ENCODE measurements at places on chromosomes 7 and 10.
A peak's percentile ranks its signal among the peaks of the same experiment; 100 is the strongest.

GRCh38 chr7:99407872-99408378 is 472 bp downstream of the PDAP1 start:
- peak; percentile 84 for DNase-seq

DNA sequence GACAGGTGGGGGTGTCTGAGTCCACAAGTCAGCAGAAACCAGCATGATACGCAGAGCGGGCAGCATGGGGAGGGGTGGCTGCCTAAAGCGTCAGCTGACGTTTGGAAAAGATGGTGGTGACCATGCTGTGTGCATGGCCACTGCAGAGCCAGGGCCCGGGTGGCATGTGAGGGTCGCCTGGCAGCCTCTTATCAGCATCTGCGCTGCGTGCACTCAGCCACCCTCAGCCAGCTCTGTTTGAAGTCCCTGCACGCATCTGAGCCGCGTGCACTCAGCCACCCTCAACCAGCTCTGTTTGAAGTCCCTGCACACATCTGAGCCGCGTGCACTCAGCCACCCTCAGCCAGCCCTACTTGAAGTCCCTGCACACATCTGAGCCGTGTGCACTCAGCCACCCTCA is 61.5 kb downstream of the WDR37 start:
- no peak for DNase-seq

GRCh38 chr7:99366646-99367045 is 7.9 kb upstream of the ARPC1B start:
- DNase-seq = no peak

DNA sequence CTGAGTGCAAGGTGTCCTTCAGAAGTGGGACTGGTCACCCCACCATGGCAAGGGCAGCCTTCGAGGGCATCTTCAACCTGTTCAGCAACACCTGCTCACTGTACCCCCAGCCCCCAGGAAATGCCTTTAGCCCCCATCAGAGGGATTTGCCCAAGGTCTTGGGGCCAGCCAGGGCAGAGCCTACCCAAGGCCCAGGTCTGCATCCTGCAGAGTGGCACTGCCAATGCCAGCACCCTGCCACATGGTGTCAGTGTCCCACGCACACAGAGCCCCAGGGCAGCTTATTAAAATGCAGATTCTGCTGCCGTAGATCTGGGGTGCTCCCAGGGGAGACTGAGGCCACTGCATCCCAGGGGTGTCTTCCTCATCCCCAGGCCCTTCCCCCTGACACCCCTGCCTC is 106.2 kb upstream of the KCTD7 start:
- no peak for DNase-seq

Measured in iris pigment epithelial cell (primary cell).